ENCODE measurements at places on chromosomes 1 and 21. TPM values are rescaled to one million over a fixed set of nuclear protein-coding genes. Genes with fewer than 3 reads are reported as not detected.

The RPE65 gene
- total RNA-seq: not detected

The HAO2 gene
- total RNA-seq: not detected

The HCRTR1 gene
- total RNA-seq: not detected

The SLC5A3 gene
- total RNA-seq: 42.6 TPM

The CD247 gene
- total RNA-seq: 1.2 TPM

The BGLAP gene
- 2.7 TPM for total RNA-seq

The CACNA1E gene
- total RNA-seq: not detected

The KRTAP10-8 gene
- total RNA-seq: not detected

DNA sequence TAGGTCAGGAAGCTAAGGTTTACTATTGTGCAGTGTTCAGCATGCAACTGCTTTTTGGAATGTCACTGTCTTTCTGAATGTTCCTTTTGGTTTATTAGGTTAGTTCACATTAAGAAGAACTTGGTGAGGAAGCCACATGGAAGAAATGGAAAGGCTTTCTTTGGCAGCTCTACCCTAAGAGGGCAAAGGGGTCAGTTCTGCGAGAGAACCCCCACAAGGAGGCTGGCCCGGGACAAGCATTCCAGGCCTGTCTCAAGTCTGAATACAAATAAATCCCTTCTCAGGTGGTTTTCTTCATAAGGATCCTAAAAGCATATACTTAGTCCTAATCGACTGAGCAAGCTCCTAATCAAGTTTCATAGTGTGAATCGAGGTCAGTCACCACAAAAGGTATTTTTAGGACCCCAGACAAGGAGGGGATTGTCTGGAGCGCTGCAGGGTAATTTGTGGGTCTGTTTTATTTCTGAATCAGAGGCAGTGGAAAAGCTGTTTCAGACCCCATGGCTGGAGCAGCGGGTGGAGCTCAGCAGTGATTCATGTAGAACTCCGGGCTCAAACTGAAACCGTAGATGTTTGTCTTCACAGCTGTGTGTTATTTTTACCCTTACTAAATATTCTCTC lies 63.3 kb downstream of the ERG start:
- DNase-seq: no peak

- no peak for DNase-seq
Measured at GRCh38 chr21:16162953-16163352, 433.2 kb downstream of the USP25 start.

GRCh38 chr1:20187813-20188454 lies 1.6 kb upstream of the PLA2G2C start:
- no peak for DNase-seq

- no peak for DNase-seq
Measured at GRCh38 chr1:29134695-29135028, 11.0 kb upstream of the TMEM200B start.

- DNase-seq: no peak
Measured at GRCh38 chr1:117683571-117684285, 77.9 kb downstream of the TENT5C start.

GRCh38 chr1:85617633-85618100 lies 37.1 kb downstream of the CCN1 start:
- DNase-seq: no peak

DNA sequence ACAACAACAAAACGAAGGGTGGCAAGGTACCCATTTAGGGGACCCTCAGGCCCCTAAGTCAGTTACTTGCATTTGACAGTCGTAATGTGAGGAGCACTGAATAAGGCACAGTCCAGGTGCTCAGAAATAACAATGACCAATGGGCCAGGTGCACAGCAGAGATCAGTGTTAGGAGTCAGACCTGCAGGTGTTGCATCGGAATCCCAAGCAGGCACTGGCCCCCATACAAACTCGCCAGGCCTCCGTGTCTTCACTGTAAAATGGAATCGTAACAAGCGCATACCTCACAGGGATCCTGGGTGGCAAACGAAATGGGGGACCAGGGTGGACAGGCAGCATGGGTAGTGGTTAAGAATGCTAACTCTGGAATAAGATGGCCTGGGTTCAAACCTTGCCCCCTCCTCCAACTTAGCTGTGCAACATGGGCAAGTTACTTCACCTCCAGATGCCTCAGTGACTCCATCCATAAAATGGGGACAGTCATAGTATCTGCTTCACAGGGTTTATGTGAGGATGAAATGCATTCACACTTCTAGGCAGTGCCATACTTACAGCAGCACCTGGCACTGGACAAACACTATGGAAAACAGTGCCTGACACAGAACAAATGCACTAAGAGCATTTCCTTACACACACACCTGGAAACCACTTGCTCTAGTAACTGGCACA lies 20.2 kb downstream of the RCAN1 start:
- no peak for DNase-seq

DNA sequence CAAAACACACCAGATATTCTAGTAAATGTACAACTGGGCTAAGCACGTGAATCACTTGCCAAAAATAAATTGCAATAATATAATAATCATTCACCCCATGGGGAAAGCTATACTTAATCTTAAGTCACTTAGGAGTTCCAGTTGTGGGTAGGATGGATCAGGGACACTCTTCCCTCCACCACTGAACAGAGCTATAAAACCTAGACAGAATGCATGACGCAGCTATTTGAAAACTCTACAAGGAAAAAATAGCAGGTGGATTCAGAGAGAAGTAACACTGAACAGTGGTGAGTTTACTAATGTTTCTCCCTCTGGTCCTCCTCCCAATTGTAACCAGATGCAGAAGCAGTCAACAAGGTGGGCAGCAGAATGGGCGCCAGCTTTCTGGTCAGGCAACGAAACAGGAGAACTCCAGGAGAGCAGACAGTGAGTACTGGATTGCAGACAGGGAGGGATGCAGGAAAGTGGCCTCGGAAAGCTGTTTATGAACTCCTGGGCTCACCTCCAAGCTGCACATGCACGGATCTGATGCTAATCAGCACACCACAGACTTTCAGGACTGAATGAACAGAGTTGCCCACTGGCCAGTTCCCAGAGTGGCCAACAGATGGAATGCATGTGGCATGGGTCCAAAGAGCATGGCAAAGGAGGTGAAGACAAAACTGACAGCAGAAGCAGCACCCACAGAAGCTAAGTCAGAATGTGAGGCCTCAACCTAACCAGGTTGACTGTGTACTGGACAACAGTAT lies 41.4 kb downstream of the TARBP1 start:
- no peak for DNase-seq

- DNase-seq: no peak
Measured at GRCh38 chr1:229843627-229844238, 217.7 kb downstream of the URB2 start.

DNA sequence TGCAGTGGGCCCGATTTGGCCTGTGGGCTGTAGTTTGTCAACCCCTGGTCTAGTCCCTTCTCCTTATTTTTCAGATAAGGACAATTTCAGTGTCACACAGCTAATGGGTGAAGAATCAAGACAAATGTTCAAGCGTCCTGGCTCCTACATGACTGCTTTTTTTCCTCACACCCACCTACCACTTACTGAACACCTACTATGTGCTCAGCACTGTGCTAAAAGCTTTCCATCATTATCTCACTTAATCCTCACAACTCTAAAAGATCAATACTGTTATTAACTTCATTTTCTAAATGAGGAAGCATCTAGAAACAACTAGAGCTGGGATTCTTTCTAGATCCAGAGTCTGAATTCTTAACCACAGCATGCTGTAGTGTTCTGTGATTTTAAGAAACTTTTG lies 68.5 kb upstream of the EFHD2 start:
- DNase-seq: no peak

DNA sequence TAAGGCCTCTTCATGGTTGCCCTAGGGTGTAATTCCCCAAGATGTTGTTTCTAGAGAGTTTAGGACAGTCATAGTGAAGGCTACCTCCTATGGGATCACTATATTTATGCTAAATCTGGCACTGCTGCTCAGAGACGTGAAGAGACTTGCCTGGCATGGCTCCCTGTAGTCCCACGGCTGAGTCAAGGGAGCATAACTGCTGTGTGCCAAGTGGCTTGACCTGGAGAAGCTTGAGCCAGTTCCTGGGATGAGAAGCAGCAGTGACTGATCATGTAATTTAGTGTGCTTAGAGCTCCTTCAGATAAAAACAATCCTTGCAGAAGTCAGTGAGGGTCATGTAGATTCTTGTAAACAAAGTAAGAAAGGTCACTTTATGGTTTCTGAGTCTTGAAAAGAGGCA lies 68.9 kb upstream of the TSPAN2 start:
- DNase-seq: peak; percentile 23

GRCh38 chr1:172269084-172269483 lies 151.4 kb upstream of the C1orf105 start:
- no peak for DNase-seq
